ENCODE measurements at places on chromosomes 16 and 17. TPM values are rescaled to one million over a fixed set of nuclear protein-coding genes. Genes with fewer than 3 reads are reported as not detected.

GRCh38 chr17:74303305-74303704 is 22.7 kb upstream of the KIF19 start:
- no peak for DNase-seq

- DNase-seq: no peak
Observed at GRCh38 chr17:82820278-82821251, 19.3 kb downstream of the ZNF750 start.

- no peak for DNase-seq
Observed at GRCh38 chr17:76670020-76670717, 26.6 kb upstream of the ST6GALNAC1 start.

- DNase-seq: peak; percentile 47
Observed at GRCh38 chr17:2138318-2138717, 83.4 kb downstream of the HIC1 start.

MFSD11 gene
- 47.2 TPM for total RNA-seq

CCDC137 gene
- total RNA-seq: 12.5 TPM

- no peak for DNase-seq
Observed at GRCh38 chr16:56967733-56968132, 6.0 kb downstream of the CETP start.

GRCh38 chr17:74761931-74762330 is 13.5 kb downstream of the NHERF1 start:
- DNase-seq: no peak

DNA sequence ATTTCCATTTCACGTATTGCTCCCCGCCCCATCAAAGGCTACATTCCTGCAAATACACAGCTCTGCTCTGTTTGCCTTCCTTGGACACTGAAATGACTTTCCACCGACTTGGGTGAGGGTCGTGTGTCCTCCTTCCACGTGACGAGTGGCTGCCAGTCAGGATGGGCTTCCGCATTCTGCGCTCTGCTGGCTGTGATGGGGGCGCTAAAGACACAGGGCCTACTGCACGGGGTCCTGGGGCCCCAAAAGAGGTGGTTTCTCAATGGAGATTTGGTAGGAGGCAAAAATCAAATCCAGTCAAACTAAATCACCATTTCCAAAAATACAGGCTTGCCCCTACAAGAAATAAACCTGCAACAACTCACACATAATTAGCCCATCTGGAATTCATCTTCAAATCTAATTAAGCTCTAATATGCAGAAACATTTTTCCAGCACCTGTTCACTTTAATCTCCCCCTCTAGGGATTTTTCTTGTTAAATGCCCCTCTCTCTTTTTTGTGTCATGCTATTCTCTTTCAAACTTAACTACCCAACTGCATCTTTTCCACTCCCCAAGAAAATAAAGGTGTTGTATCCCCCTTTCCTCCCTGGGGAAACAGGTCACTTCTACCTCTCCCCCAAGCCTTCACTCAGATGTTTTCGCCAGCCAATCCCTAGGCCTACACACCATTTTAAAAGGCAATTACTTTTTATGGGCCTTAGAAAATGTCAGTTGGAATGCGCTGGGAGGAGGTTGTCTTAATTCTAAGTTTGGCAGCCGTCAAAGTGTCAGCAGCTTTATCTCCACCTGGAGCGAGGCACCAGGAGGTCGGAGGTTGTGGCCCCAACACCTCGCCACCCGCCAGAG is 21.9 kb upstream of the FAAP100 start:
- no peak for DNase-seq

TMIGD1 gene
- not detected for total RNA-seq

DNA sequence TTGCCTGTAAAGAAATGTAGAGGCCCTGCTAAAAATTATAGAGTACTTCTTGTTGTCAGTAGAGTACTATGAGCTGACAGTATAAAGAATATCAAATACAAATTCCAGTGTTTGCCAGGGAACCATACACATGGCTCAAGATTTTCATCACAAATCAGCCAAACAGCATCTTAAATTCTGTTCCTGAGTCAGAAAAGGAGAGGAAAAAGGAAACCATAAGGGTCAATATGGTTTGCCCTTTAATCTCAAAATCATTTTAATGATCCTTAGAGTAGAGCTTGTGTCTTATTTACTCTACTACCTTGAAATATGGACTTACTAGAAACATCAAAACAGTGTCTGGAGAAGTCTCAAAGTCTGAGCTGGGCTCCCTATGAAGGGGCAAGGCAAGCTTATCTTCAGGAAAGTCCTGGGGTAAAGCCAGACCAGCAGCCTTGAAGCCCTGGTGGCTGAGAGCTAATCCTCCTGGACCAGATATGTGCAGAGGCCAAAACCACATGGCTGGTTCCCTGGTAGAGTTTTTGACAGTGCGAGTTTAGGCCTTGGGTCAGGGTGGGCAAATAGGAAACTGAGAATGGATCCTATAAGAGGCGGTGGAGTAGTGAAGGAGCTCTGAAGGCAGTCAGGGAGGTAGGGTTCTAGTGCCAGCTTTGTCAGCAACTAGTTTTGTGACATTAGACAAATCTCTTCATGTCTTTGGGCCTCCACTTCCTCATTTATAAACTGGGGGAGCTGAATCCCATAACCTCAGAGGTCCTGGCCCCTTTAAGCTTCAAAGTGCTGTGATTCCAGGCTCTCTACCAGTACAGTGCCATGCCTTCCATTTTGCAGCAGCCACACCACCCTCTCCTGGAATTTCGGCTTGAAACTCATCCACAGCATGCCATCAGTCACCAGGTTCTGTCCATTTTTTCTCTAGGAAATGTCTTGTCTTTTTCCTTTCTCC is 38.9 kb downstream of the MRTFB start:
- peak; percentile 83 for DNase-seq
